ENCODE measurements at places on chromosomes 4 and X.

DNA sequence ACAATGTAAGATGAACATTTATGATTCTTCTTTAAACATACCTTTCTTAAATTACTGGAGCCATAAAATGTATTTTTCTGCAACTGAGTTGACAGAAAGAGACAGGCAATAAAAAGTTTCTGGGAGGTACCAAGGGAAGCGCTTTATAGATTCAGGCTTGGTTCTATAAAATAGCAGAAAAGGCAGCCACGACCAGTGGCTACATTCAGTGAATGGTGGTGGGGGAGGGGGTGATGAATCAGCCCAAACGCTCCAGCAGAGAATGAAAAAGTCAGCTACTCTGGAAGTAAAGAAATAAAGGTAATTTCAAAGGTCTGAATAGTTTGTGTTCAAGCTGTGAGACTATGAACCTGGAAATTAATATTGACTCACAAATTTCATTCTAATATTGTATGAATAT is 456.1 kb downstream of the KCTD8 start:
- peaks cover 8% of the 10 kb centered on the region for H3K4me1 ChIP-seq
- no peak overlapping the region for H3K27ac ChIP-seq
- no peak overlapping the region for H3K4me3 ChIP-seq
- DNase-seq, result no peak
- H3K27me3 ChIP-seq, result no peaks in the 10 kb centered on the region

- DNase-seq, result no peak
- no peaks in the 10 kb centered on the region for H3K36me3 ChIP-seq
These were observed 156.3 kb downstream of the VSIG4 start for GRCh38 chrX:65883556-65883955.

DNA sequence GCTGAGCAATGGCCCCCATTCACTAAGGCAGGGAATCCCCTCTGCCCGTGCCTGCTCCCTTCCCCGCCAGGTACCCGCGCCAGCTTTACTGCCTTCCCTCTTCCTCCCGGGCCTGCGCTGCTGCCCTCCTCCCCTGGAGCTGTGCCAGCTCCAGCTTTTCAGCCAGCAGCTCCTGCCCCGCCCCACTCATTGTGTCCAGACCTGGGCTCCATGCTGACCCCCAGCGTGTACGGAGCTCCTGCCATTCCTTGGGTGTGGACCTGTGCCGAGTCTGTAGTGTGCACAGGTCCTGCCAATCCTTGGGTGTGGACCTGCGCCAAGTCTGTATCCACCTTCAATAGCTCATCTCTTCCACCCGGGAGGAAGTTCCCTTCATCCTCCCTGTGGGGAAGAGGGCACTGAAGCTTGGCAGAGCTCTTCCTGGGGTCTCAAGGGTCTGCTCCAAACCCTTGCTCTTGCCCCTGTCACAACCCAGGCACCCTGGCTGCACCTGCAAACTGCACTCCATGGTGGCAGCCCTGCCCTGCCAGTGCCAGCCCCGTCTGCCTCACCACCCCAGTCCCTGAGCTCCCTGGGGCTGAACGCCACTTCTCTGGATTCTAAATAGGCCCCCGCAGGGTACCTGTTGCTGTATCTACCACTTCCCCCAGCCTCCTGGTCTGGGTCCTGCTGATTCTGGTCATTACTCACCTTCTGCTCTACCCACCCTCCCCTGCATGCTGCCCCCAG is 63.9 kb downstream of the TRMT44 start:
- peaks cover 3% of the 10 kb centered on the region for H3K27me3 ChIP-seq
- no peaks in the 10 kb centered on the region for H3K4me1 ChIP-seq
- no peaks in the 10 kb centered on the region for H3K36me3 ChIP-seq

DNA sequence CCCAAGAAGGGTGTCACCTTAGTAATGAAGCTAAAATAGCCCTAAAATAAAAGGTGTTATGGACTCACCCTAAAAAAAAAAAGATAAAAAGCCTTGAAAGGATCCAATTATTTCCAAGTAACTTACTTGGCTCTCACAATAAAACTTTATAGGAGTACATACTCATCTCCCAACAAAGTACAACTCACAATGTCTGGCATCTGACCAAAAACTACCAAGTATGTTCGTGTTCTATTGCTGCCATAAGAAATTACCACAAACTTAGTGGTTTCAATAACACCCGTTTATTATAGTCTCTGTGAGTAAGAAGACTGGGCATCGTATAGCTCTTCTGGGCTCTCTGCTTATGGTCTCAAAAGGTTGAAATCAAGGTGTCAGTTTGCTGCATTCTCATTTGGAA is 51.0 kb downstream of the BEX1 start:
- no peak overlapping the region for H3K4me3 ChIP-seq
- H3K27ac ChIP-seq, result no peak overlapping the region
- H3K4me1 ChIP-seq, result no peaks in the 10 kb centered on the region
- H3K27me3 ChIP-seq, result peaks cover 16% of the 10 kb centered on the region

DNA sequence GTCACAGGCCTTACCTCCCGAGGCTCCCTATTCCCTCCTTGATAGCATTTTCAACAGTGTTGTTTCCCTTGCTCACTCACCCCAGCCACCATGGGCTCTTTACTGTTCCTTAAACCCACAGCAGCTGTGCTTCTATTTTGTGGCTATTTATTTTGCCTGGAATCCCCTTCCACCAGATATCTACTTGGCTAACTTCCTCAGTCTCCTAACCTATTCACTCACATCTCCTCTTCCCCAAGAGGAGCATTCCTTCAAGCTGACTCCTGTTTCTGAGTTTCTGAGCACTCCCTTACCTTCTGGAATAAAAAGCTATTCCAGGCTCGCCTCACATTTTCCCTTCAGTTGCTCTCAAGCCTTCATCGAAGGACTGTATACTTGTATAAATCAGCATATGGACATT is 50.5 kb downstream of the CXCL1 start:
- no peak overlapping the region for H3K4me3 ChIP-seq
- H3K36me3 ChIP-seq, result no peaks in the 10 kb centered on the region
- no peak for DNase-seq
- no peaks in the 10 kb centered on the region for H3K27me3 ChIP-seq
- H3K27ac ChIP-seq, result no peak overlapping the region

- no peaks in the 10 kb centered on the region for H3K4me1 ChIP-seq
- peaks cover 24% of the 10 kb centered on the region for H3K36me3 ChIP-seq
- no peak overlapping the region for H3K4me3 ChIP-seq
- H3K27me3 ChIP-seq, result no peaks in the 10 kb centered on the region
- no peak overlapping the region for H3K27ac ChIP-seq
These were observed 14.8 kb upstream of the GPRASP2 start for GRCh38 chrX:102697494-102697893.

DNA sequence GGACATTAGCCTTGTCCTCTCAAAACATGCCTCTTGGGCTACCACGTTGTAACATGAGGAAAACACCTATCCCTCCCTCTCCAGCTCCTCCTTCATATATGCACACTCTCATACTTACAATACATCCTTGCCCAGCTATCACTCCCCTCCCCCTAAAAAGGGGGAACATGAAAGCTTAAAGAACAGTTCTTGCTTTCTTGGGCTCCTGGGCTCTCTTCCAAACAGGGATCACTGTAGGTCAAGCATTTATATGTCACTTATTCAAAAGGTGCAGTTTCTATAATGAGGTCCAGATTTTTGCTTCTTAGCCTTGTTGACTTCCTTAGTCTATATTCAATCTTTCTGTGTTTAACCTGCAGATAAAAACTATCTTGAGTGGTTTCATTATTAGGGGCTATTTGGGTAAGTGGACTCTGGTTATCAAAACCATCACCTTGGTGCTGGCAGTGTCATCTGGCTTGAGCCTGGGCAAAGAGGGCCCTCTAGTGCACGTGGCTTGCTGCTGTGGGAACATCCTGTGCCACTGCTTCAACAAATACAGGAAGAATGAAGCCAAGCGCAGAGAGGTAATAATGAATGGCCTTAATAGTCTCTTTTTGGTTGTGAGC is 119.4 kb downstream of the AKAP4 start:
- H3K4me1 ChIP-seq, result no peaks in the 10 kb centered on the region
- no peak overlapping the region for H3K27ac ChIP-seq
- no peaks in the 10 kb centered on the region for H3K27me3 ChIP-seq
- DNase-seq, result no peak
- peaks cover 5% of the 10 kb centered on the region for H3K36me3 ChIP-seq
- no peak overlapping the region for H3K4me3 ChIP-seq

DNA sequence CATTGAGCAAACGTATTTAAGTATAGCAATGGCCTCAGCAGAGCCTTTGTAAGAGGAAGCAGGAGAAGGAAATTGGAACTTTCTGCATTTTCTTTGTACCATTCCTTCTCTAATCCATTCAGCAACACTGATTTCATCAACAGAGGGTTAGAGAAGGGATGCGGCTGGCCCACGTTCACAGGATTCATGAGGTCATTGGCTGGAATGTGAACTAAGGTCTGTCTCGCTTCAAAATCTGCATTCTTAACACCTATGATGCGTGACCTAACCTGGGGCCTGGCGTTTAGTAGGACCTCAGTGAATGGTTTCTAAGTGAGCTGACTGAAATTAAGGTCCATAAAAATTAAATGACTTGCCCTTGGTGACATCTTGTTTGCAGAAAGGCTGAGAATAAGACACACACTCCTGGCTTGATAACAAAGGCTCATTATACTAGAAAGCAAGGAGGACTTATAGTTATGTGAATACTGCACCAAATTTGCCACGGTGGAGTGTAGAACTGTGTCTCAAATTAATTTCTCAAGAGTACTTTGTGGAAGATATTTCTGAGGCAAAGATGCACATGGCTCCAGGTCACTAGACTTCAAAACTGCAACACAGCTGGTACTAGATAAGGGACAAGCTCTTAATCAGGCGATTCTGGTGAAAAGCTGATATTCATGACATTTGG is 25.4 kb downstream of the FGFBP1 start:
- H3K36me3 ChIP-seq, result no peaks in the 10 kb centered on the region
- H3K27ac ChIP-seq, result no peak overlapping the region
- no peaks in the 10 kb centered on the region for H3K27me3 ChIP-seq
- peaks cover 7% of the 10 kb centered on the region for H3K4me1 ChIP-seq
- no peak for DNase-seq

GRCh38 chr4:20589436-20589835 is 110.8 kb upstream of the PACRGL start:
- no peak overlapping the region for H3K27ac ChIP-seq
- H3K27me3 ChIP-seq, result no peaks in the 10 kb centered on the region
- H3K36me3 ChIP-seq, result no peaks in the 10 kb centered on the region

DNA sequence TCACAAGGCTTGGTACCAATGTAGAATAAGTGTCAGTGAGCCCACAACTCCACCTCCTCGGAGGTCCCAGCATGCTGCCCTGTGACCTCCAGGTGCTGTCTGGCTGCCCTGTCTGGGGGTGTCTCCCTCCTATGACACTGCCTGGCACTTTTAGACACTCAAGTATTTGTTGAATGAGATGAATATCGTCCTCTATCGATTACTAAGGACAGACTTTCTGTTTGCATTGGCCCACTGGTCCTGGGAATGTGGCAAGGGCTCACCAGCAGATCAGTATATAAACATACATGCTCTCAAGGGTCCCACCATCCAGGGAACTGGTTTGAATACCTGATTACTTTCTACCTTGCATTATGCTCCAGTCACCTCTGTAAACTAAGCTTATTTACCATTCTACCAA is 333.0 kb downstream of the NR3C2 start:
- no peaks in the 10 kb centered on the region for H3K27me3 ChIP-seq
- no peak overlapping the region for H3K4me3 ChIP-seq
- H3K36me3 ChIP-seq, result peaks cover 2% of the 10 kb centered on the region
- H3K27ac ChIP-seq, result no peak overlapping the region
- H3K4me1 ChIP-seq, result peaks cover 9% of the 10 kb centered on the region
- DNase-seq, result no peak

DNA sequence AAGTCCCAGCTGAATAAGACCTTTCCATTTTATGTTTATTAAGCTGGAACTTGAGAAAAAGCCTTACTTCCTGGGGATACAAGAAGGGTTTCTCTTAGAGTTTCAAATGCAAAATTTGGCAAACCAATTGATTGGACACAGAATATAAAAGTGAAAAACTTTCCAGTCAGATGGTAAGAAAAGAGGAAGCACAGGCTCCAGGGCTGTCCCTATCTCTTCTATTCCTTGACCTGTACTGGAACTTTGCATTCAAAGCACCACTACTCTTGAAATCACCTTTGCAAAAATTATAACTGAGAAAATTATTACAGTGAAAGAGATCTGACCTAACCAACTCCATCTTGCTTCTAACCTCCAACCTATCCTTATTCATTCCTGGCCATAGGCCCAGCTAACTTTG is 11.7 kb downstream of the PROM1 start:
- no peak overlapping the region for H3K4me3 ChIP-seq
- no peaks in the 10 kb centered on the region for H3K27me3 ChIP-seq
- H3K4me1 ChIP-seq, result peaks cover 14% of the 10 kb centered on the region
- no peak for DNase-seq
